AG04450 (cell line): ENCODE measurements at places on chromosomes 4 and X.

GRCh38 chr4:37682701-37683401 lies 3.3 kb downstream of the RELL1 start:
- no peak for DNase-seq

GRCh38 chrX:153934148-153934761 lies 582 bp downstream of the NAA10 start:
- no peak for DNase-seq

- DNase-seq = no peak
Measured at GRCh38 chrX:129718676-129719075, 20.1 kb upstream of the XPNPEP2 start.

GRCh38 chr4:68864438-68865187 lies 48.8 kb downstream of the UGT2B10 start:
- DNase-seq = no peak

DNA sequence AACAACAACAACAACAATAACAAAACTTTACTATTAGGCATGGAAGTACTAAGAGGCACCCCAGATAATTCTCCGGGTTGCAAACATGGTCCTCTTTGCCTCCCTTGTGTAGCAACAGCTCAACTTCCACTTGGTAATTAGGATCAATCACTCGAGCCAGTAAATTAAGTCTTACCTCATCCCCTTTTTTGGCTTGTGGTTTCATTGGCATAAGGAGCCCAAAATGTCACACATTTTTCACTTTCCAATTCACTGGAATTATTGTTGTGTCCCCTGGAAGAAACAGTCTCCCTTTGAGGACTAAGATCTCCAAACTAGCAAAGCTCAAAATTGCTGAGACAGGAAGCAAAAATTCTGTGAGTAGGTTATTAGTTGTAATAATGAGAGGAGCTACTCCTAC lies 49.2 kb upstream of the HSD17B10 start:
- DNase-seq = no peak

GRCh38 chrX:31545726-31546125 lies 473.9 kb upstream of the FTHL17 start:
- DNase-seq = no peak

DNA sequence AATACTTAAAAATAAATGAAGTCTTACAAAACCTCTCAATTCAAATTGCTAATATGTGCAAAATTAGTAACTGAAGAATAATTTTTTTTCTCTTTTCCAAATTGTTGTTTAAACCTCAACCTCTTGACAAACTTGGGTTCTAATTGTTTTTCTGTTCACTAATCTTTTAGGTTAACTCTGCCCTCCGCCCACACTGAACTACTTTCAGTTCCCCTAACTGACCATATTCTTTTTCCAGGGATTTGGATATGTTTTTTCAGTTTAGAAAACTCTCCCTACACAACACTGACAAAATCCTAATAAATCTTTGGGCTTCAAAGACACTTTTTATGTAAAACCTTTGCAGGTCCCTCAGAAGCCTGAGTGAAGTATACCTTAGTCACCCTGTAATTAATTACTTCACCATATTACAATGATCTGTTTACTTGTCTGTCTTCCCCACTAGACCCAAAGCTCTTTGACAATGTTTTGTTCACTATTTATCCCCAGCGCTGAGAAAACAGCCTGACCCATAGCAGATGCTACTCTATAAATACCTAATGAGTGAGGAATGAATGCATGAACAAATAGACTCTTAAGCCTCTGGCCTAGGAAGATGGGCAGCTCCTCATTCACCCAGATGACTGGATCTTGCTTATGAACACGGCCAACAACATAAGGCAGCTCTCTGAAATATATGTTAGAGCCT lies 134.9 kb downstream of the MAML3 start:
- DNase-seq = no peak

DNA sequence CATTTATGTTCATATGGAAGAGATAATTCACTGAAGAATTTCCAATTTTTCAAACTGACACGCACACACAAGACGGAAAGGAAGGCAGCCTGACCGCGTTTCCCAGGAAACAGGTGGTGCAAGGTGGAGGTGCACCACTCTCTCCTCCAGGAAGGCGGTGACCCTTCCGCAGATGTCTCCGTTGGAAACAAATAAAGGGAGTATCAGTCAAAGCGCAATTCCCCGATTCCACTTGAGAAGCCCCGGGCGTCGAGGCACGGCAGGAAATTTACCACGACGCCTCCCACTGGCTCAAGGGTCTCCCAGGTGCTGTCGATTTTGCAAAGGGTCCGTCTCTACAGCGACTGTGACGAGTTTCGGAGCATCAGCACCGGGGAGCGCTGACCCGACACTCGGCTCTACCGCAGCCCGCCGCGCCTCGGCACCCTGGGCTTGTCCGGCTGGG lies 770 bp upstream of the TIGD2 start:
- DNase-seq = no peak

GRCh38 chr4:80049813-80050534 lies 23.1 kb downstream of the ANTXR2 start:
- DNase-seq = no peak

- DNase-seq = no peak
Measured at GRCh38 chr4:10006231-10006600, 15.1 kb downstream of the SLC2A9 start.

- DNase-seq = peak; percentile 76
Measured at GRCh38 chr4:182643801-182644682, 273.1 kb downstream of the DCTD start.

DNA sequence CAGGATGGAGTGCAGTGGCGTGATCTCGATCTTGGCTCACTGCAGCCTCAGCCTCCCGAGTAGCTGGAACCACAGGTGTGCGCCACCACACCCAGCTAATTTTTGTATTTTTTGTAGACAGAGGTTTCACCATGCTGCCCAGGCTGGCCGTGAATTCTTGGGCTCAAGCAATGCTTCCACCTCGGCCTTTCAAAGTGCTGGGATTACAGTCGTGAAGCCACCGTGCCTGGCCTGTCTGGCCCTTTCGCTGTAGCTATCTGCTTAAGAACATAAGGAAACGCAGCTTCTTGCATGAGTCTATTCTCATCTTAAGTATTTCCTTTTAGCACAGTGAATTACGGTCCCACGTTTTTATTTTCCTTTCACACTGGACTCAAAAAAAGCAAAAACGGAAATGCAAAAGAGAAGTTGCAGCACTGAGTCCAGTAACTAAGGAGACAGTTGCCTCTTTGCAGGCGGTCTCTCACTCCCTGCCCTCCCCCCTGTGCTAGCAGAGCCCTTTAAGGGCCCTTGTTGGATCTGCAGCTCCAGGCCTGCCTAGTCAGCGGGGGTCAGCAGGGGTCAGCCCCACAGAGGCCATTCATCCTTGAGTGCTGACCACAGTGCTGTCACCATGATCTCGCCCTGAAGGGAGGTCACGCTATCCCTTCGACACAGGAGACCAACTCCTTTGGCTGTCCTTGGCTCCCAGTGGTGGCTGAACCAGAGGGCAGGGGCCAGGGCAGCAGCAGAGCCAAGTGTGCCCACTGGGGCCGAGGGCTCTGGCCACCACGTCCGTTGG lies 21.8 kb upstream of the TBC1D14 start:
- DNase-seq = no peak

DNA sequence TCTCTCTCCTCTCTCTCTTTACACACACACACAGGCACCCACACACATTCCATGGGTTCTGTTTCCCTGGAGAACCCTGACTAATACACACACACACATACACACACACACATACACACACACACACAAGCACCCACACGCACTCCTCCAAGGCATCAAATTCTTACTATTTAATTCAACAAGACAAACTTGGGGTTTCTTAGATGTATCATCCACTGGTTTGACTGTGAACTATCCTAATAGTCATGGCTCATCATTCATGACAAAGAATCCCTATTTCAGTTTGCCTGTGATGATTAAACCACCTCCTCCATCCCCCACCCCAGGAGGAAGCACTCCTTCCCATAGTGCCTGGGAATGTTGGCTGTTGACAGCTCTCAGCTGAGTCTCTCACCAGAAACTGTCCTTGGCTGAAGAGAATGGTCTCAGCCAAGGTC lies 98.2 kb downstream of the USP46 start:
- peak; percentile 46 for DNase-seq

DNA sequence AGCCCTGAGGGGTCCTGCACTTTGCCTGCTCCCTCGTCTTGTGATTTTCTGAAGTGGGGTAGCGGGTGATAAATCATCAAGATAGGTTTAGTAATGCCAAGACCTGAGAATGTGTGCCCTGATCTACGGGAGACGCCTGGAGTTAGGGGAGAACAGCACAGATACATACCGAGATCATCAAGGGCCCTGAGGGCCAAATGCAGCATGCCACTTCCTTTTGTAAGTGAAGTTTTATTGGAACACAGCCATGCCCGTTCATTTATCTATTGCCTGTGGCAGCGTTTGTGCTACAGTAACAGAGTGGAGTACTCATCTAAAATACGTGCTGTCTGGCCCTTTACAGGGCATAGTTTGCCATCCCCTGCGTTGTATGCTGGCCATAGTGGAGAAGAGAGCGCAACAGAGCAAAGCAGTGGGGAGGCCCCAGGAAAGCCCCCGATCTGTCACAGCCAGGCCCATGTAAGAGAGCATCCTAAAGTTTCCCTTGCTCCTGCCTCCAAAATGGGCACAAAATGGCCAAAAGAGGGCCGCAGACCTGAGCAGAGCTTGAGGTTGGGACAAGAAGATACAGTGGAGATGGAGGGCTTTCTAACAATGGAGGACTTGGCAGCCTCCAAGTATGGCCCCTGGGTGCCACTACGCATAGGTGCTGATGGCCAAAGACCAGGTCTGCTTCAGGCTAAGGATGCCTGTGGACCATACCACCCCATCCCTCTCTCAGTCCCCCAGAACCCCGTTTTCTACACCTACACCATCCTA lies 167.0 kb downstream of the SMIM20 start:
- no peak for DNase-seq

- no peak for DNase-seq
Measured at GRCh38 chr4:25500626-25501316, 123.7 kb downstream of the ANAPC4 start.

DNA sequence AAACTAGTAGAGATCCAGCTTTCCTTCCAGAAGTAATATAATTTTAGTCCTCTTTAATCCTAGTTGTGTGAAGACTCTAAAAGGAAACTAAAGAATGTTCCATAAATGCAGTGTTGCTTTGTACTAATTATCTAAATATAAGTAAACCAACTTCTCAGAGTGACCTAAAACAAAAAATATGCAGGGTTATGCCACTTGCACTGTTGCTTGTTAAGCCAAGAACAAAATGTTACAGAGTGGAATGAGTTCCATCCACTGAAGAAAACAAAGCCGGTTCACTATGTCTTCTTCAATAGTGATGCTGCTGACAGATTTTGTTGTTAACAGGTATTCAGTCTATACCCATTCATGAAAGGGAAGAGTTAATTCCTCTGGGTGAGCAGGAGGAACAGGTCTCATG lies 252.0 kb upstream of the DIAPH2 start:
- DNase-seq = no peak

GRCh38 chr4:5940470-5941203 lies 47.8 kb upstream of the CRMP1 start:
- no peak for DNase-seq

- no peak for DNase-seq
Measured at GRCh38 chrX:154592505-154592904, 7.6 kb downstream of the CTAG1A start.

GRCh38 chr4:5389756-5390310 lies 318.5 kb downstream of the EVC2 start:
- no peak for DNase-seq

- no peak for DNase-seq
Measured at GRCh38 chr4:3845094-3845743, 79.0 kb downstream of the ADRA2C start.

DNA sequence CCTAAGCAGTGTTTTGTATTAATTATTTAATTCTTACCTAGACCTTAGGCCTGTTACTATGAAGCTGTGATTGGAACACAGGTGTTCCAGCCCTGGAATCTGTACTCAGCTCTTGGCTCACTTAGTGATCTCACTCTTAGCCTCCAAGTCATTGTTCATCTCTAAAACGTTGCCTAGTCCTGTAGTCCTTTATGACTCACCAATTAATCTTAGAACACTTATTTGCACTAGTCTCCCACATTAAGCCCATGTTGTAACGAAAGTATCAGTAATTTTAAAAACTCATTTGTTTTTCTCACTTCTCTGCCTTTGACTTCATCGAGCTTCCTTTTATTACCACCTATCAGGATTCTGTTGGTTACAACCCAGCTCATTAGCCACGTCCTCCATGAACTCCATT lies 1224.7 kb upstream of the TENM3 start:
- DNase-seq = no peak

- no peak for DNase-seq
Measured at GRCh38 chr4:163764569-163764968, 270.1 kb downstream of the TMA16 start.

DNA sequence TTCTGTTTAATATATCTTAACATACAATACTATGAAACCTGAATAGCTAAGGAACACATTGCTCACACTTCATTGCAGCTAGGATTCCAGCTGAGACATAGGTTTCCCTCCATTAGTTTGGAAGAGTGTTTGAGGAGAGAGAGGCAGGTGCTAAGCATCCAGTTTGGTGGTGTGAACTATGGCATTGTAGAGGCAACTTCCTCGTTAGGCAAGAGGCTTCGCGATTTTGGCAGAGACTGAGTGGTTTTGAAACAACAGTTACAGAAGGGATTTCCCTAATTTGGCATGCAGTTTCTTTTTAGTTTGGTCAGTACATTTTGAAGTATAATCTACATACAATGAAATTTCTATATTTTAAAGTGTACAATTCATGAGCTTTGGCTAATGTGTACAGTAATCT lies 117.1 kb upstream of the BMP3 start:
- no peak for DNase-seq

- DNase-seq = no peak
Measured at GRCh38 chrX:39855748-39856129, 242.0 kb downstream of the BCOR start.

GRCh38 chr4:143768007-143768591 lies 67.6 kb upstream of the FREM3 start:
- DNase-seq = no peak

DNA sequence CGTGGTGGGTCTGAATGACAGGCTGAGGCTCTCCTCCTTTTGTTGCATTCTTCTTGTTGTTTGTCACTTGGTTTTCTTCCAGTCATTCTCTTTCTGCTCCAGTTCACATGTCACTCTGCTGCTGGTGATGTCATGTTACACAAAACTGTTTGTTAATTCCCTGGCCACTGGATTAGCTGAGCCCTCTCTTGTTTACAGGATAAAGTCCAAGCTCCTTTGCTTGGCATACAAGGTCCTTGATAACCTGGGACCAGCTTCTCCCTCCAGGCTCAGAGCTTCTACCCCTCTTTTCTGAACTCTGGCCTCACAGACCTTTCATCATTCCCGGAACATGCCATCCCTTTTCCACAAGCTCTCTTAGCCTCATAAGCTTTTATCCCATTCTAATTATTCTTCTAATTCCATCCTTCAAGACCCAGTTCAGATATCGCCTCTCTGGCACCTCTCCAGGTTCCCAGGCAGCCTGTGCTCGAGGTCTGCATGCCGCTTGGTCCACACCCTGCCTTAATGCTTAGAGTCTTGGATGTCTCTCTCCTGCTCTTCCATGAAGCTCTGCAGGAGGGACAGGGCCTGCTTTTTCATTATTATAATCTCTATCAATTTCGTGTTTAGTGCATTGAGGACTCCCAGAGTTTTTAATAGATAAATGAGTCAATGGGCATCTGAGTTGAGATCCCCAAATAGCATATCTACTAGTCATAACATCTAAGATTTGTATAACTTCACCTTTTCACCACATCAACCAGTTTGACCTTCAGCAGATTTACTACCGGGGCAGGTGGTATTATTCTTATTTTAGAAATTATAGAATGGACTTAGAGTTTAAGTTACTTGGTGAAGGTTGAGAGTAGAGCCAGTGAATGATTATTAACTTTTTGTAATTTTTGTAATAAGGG lies 98.7 kb downstream of the TMEM131L start:
- no peak for DNase-seq

GRCh38 chrX:153763298-153763932 lies 634 bp upstream of the PLXNB3 start:
- no peak for DNase-seq

GRCh38 chr4:38509551-38509950 lies 154.4 kb upstream of the KLF3 start:
- no peak for DNase-seq
